ENCODE measurements at places on chromosomes 7 and 10.

- DNase-seq: no peak
These were observed 31.1 kb downstream of the RBM17 start for GRCh38 chr10:6119962-6120361.

DNA sequence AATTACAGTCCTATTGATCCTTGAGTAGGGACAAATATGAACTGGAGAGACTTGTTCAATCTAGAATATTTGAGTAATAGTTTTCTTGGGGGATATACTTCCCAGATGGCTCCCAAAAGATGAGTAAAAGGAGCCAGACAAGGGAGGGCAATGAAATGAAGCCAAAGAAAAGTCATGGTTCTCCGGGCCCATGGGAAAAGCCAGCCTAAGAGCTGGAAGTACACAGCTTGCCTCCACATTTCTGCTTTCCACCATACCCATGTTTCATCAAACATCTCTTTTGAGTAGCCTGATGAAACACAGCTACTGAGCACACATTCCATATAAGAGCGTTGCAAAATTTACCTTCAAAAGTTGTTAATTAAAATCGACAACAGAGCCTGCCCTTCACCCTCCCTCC, 535.0 kb upstream of the FZD8 start:
- DNase-seq: no peak

DNA sequence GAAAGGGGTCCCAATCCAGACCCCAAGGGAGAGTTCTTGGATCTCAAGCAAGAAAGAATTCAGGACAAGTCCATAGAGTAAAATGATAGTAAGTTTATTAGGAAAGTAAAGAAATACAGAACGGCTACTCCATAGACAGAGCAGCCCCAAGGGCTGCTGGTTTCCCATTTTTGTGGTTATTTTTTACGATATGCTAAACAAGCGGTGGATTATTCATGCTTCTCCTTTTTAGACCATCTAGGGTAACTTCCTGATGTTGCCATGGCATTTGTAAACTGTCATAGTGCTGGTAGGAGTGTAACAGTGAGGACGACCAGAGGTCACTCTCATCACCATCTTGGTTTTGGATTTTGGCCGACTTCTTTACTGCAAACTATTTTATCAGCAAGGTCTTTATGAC, 1033.4 kb downstream of the SORCS3 start:
- DNase-seq: no peak

DNA sequence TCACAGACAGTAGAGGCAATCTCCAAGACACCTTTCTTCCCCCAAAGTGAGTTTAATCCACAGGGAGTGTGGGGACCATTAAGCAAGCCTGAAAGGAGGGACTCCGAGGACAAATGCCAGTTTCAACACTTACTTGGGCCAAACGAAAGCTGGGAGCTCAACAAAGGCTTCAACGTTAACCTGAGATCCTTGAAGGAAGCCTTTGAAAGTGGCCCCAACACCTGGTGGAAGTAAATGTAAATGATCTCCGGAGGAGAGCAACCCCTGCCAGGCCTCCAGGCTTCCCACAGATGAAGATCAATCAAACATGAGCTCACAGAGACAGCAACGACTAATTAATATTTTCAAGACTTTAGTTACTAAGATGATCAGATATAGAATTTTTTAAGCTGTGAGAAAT, 103.8 kb downstream of the PIP4K2A start:
- no peak for DNase-seq

GRCh38 chr7:28745351-28745750, 212.8 kb downstream of the TRIL start:
- no peak for DNase-seq

DNA sequence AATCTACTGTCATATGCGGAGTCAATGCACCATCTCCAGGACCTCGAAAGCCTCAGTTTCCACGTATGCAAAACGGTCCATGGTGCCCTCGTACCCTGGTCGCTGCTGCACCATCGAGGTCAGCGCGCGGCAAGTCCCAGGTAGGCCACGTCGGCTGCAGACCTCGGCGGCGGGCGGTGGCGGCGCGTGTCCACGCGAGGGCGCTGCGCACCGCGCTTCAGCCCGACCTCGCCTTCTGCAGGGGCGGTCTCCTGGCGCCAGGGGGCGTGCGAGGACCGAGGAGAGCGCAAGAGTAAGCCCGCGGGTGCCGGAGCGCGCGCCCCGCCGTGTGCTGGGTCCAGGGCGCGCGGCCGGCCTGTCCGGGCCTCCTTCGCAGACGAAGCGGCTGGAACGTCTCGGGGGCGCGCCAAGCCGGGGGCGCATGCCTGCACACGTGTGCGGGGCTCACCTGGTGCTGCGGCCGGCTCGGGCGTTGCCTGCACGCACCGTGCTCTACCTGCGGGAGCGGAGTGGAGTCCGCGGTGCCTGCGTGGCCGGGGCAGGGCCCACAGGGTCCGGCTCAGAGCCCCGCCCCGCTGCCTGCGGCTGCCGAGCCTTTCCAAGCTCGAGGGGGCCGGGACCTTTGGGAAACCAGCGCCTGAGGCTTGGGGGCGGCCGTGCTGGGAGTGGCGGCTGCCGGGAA, 54.0 kb downstream of the GLRX3 start:
- no peak for DNase-seq

DNA sequence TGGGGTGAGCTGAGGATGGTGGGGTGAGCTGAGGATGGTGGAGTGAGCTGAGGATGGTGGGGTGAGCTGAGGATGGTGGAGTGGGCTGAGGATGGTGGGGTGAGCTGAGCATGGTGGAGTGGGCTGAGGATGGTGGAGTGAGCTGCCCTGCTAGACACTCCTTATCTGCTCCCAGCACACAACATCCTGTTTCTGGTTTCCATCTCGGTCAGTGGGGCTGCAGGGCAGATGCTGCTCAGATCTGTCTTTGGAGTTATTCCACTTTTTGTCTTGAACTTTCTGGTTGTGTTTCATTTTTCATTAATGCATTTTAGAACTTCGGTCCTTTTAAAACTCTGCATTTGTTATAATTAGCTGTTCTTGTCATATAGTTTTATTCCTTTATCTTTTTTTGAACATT, 67.9 kb upstream of the ANTXRL start:
- DNase-seq: no peak

- no peak for DNase-seq
These were observed 142.8 kb downstream of the HIBADH start for GRCh38 chr7:27519793-27520469.

- no peak for DNase-seq
These were observed 41.6 kb downstream of the BMPR1A start for GRCh38 chr10:86798025-86798424.

DNA sequence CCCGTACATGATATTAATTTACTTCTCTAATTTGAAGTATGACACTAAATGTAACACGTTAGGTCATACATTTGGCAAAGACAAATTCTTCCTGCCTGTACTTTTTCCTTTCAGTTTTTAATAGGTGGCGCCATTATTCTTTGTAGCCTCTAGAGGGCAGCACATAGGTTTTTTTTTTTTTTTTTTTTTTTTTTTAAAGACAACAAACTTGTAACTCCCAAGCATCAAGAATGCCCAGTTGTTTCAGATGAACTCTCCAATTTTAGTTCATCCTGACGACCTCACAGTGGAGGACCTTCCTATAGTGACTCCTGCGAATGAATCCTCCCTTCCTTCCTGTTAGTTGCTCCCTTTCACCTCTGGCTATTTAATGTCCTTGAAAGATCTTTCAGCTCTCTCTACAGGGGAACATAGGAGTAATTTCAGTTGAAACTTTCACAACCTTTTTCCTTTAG, 139.3 kb upstream of the HDAC9 start:
- DNase-seq: no peak

DNA sequence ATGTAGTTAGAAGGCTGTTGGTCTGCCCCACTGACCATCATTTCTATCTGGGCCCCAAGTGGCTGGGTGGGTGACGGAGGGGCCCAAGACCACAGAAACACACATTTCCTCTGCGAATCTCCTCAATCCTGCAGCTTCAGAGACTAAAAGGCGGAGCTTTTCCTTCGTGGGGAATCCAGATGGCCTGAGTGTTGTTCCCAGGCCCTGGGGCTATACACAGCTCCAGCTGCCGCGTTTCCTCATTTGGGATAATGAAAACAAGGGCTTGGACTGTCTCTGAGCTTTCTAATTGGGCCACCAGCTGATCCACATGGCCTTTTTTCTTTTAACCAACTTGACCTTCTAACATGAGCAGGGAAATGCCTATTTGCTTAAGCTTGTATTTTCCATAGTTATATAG, 339.9 kb downstream of the CXCL12 start:
- no peak for DNase-seq

DNA sequence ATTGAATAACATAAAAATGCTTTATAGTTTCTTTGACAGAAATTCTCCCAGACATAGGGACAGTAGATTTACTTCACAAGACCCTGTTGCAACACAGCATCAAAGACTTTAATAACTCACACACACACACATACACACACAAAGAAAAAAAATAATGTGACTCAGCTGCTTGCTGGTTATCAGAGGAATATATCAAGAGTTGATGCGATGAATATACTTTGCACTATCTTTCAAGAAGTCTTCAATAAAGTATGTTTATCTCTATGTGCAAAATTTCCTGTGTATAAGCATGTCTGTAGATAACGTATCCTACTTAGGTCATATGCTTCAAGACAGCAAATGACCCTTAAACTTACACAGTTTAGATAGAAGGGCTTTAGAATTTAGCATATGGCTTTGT, 243.1 kb downstream of the ARL4A start:
- DNase-seq: no peak

DNA sequence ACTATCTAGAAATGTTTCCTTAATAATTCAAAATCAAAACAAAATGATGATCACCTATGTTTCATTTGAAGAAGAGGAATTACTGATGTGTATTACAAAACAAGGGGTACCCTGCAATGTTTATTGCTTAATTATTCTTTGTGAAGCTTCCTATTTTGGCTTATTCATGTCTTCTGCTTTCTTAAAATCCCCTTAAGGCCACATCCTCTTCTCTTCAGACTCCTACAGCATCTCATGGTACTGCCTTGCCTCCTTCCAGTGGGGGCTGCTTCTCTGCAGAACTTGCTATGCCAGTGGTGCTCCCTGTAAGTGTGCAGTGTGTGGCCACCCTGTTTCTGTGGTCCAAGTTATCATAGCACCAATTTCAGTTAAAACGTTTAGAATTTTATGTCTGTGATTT, 35.0 kb downstream of the CCDC146 start:
- DNase-seq: no peak

- no peak for DNase-seq
These were observed 649 bp downstream of the ACTR3B start for GRCh38 chr7:152759949-152760853.

DNA sequence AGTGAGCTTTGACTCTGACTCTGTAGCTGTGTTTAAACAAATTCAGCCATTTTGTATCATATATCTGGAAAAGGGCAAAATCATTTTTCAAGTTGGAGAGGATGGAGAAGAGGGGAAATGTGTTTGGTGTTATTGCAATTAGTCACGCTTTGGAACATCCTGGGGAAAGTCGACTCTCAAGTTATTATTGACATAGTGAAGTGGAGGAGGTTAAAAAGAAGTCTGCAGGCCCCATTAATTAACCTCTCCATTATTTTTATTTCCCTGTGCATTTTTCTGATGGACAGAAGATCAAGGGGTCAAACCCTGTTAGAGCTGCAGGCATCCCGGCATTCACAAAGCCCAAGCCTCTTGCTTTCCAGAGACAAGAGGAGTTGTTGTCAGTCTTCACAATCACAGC, 132.6 kb downstream of the TEX36 start:
- no peak for DNase-seq

Measured in cortex of kidney (tissue), 1 donor.